ENCODE measurements at places on chromosomes 4 and X.

- no peak for DNase-seq
Observed at GRCh38 chr4:48340276-48340964, 909 bp upstream of the SLAIN2 start.

GRCh38 chrX:101918751-101919150 is 13.1 kb downstream of the ZMAT1 start:
- DNase-seq: no peak

DNA sequence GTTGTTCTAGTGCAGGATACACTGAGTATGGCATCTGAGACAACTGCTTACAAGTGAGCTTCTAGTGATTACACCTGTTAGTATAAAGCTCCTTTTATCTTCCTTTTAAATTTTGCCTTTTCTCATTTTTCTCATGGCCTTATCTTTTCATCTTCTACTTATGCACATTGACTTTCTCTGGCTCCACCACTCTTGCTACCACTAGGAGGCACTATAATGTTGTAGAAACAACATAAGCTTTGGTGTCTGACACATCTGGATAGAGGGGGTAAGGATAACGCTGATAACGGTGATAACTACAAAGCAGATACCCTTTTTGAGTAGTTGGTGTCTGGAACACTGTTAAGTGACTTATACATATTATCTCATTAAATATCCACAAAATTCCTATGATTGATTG is 187.4 kb upstream of the TEX13C start:
- peak; percentile 1 for DNase-seq

GRCh38 chr4:171035909-171036308 is 777.3 kb upstream of the GALNTL6 start:
- no peak for DNase-seq

DNA sequence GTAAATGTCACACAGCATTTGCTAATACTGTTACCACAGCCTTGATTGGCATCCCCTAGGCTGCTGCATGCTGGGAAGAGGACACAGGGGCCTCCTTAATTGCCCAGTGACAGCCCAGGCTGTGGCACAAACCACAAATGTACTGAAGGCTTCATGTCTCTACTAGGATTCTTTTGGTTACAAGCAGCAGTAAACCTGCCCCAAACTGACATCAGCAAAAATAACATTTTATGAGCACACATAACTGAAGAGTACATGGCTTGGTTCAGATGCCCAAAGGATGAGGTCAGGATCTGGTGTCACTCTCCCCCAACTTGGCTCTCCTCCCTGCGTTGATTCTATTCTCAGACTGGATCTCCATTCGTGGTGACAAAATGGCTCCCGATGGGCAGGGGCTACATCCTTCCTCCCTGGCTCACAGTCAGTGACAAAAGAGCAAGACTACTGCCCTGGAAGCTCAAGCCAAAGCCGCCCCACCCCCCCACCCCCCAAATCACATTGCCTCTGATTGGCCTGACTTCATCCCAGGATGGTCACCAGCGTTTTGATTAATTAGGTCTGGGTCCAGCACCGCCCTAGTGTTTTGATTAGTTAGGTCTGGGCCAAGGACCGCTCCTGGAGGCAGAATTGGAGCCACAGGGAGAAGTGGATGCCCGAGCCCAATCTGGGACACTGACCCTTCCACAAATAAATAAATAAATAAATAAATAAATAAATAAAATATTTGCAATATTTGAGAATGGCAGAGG is 180.5 kb upstream of the RBPJ start:
- no peak for DNase-seq

DNA sequence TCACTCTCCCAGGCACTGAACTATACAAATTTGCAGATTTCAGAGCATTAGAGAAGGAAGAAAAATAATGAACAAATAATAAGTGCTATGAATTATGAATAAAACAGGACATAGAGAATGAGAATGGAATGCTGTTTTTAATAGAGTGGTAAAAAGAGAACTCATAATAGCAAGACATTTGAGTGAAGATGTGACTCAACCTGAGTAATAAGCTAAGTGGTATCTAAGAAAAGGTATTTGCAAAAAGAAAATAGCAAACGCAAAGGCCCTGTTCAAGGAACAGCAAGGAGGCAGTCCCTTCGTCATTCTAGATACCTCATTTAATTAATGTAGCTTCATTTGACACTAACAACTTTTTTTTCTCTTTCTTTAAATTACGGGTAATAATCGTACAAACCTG is 1910.0 kb upstream of the TENM3 start:
- DNase-seq: no peak

- no peak for DNase-seq
Observed at GRCh38 chr4:20338841-20339240, 87.1 kb downstream of the SLIT2 start.

DNA sequence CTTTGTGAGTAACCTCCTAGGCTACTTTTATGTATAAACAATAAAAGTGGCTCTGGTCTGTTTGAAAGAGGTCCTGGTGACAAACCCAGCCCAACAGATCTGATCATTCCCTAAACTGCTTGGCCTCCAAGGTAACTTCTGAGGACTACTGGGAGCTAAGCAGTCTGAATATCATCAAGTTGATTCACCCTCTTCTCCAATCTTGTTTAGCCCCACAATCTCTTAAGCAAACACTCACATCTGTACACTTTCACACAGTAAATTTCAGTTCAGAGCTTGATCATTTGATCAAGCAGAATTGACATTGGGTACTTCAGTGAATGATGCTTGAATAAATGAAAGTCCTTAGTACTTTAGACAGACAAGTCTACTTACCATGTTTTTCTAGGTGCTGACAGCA is 74.7 kb downstream of the HCCS start:
- no peak for DNase-seq

- no peak for DNase-seq
Observed at GRCh38 chrX:45238489-45238888, 37.8 kb upstream of the DIPK2B start.

DNA sequence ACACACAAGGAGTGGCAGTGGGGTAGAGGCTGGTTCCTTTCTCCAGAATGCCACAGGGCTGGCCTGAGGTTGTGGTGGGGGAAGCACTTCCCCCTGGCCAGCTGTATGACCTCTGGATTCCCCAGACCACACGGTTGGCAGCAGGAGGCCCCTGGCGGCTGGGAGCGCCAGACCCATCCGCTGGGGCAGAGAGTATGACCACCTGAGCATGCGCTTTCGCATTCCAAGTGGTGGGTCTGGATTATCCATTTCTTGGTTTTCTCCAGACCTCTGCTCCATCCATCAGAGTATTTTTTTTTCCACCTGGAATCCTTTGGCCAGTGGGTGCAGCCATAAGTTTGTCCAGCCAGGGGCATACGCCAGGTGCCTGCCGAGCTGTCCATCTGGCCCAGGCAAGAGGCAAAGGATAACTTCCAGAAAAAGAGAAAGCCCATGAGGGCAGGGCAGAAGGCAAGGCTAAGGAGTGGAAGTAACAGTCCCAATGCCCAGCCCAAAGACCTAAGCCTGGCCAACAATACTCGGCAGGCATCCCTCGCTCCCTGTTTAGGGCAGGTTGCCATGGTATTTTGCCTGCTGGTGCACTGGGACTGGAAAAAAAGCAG is 39.3 kb downstream of the NHSL2 start:
- no peak for DNase-seq

- DNase-seq: no peak
Observed at GRCh38 chrX:349196-349595, 30.6 kb upstream of the GTPBP6 start.

GRCh38 chrX:136779346-136779781 is 1.4 kb downstream of the ARHGEF6 start:
- DNase-seq: peak; percentile 57

DNA sequence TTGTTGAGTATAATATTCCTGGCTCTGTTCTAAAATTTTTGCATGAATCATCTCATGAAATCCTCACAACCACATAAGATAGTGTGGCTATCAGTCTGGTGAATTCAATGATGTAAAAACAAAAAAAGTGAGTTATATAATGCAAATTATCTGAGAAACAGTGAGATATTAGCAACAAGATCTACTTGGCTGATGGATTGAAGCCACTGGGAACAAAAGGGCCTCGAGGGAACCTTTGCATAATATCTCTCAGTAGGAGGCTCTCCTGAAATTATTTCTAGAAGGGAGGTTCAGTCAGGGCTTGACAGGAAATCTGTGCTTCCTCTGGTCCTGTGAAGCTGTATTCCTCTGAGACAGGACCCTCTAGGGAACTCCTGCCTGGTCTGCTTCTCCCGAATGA is 30.1 kb upstream of the NUP54 start:
- DNase-seq: no peak

GRCh38 chr4:3660928-3661515 is 105.2 kb upstream of the ADRA2C start:
- no peak for DNase-seq

GRCh38 chr4:80027611-80028010 is 45.4 kb downstream of the ANTXR2 start:
- DNase-seq: no peak

DNA sequence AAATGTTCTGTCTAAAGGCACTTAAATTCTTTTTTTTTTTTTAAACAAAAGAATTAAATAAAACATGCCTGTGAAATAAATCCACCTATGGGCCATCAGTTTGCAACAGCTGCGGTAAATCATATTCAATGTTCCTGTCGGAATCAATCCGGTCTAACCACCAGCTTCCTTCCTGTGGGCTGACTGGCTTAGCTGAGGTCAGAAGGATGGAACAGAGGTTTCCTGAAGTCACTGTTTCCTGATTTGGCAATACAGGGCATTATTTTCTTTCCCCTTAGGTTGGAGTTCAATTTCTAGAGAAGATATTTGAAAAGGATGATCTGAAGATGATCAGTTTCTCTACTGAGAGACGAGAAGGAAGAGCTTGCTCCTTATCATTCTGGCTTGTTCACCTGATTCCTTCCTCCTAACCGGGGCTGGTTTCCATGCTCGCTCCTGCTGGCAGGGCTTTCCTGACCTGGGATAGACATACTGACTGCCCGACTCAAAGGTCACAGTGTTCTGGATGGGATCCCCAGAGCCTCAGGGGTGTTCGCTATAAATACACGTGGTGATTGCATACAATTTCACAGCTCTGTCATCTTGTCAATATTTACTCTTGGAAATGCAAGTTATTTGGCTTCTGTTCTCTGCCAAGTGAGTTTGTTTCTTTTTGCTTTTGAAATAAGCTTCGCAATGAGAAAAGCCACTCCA is 21.7 kb downstream of the PDLIM3 start:
- DNase-seq: no peak

DNA sequence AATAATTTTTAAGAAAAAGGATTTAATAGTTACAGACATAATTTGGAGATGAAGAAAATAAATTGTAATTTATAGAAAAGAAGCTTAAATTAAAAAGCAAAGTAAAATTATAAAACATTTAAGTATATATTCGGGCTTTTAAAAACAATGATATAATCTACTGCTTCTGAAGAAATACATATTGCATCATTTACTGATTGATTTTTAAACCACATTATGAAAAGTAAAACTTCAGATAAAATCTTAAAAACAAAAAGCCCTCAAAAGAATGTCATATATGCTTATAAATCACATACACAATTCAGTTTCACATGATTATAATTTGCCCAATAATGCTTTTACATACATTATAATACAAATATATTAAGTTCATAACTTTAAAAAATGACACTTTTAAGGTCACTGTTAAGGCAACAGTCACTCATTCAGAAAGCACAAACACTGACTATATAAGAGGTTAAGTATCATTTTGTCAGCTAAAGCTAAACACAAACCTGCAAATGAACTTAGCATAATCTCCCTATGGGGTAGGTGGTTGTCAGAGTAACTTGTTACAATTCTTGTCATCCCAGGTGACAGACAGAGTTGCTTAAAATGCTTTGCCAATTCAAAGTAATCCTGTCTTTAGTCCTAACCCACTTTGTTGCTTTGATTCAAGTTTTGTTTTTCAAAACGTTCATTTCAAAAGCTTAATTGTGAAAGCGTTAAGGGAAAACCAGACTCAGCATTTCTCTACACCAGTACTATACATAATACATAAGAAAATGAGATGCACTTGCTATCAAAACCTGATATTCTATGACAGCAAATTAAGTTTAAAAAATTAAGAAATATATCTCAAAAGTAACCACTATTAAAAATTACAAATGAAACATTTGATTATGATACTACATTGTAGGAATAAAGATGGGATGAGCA is 90.6 kb upstream of the MAB21L2 start:
- DNase-seq: no peak

- DNase-seq: no peak
Observed at GRCh38 chrX:19616959-19617358, 101.7 kb upstream of the MAP3K15 start.

DNA sequence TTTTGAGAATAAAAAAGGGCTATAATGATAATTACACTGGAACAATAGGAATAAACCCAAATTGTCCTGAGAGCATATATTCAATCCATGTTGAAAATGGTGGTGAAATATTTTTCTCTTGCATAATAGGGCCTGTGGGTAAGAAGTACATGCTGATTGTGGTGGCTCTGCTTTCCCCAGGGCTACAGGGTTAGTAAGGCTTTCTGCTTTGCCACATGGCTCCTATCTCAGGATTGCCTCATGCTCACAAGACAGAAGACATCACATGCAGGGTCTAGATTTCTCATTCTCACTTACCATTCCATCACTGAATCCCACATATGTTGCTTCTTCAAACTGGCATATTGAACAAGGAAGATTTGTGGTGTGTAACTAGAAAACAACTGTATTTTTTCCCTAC is 12.4 kb upstream of the VEGFC start:
- DNase-seq: no peak

- DNase-seq: no peak
Observed at GRCh38 chrX:74090049-74090448, 213.9 kb upstream of the ZCCHC13 start.

GRCh38 chrX:47645530-47645929 is 4.8 kb downstream of the ELK1 start:
- DNase-seq: no peak

DNA sequence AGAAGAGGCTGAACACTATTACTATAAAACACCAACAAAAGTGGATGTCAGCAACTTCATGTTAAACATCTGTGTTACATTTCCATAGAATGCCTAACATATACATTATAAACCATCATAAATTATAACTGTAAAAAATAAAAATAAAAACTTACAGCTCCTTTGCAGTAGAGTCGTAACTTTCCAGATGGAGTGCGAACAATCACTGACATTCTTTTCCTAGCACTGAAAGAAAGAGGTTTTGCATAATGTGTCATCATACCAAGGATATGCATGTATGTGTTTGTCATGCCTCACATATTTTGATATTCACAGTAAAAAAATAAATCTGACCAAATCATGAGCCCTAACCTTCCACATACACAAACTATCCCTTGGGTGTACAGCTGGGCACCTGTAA is 113.1 kb downstream of the ATP8A1 start:
- no peak for DNase-seq

GRCh38 chr4:1462009-1462767 is 55.9 kb upstream of the NKX1-1 start:
- no peak for DNase-seq

- DNase-seq: no peak
Observed at GRCh38 chr4:126182336-126182735, 867.6 kb downstream of the FAT4 start.

GRCh38 chr4:6222761-6223292 is 22.5 kb upstream of the JAKMIP1 start:
- DNase-seq: no peak

GRCh38 chr4:89625599-89626293 is 211.2 kb downstream of the SNCA start:
- DNase-seq: no peak

GRCh38 chr4:97396097-97396496 is 747.2 kb downstream of the STPG2 start:
- no peak for DNase-seq

- DNase-seq: no peak
Observed at GRCh38 chr4:121555315-121556107, 141.3 kb downstream of the ANXA5 start.

- no peak for DNase-seq
Observed at GRCh38 chrX:129798888-129799287, 19.1 kb downstream of the SASH3 start.

GRCh38 chrX:38657562-38657961 is 96.2 kb downstream of the TSPAN7 start:
- no peak for DNase-seq

Data from CD4-positive, alpha-beta T cell treated with Interleukin-2 at 100 ng/mL for 4 hours (primary cell).